ENCODE measurements at places on chromosomes 11 and 22. TPM values are rescaled to one million over a fixed set of nuclear protein-coding genes. Genes with fewer than 3 reads are reported as not detected.

- no peak for DNase-seq
These were observed 74.1 kb upstream of the CADM1 start for GRCh38 chr11:115578275-115578674.

GRCh38 chr11:61343792-61344745 is 11.0 kb downstream of the TKFC start:
- no peak for DNase-seq

The CLCF1 gene
- total RNA-seq = 0.82 TPM

The LMNTD2 gene
- total RNA-seq = 0.52 TPM

- DNase-seq = peak; percentile 85
These were observed 3.9 kb upstream of the SCN2B start for GRCh38 chr11:118180300-118180703.

DNA sequence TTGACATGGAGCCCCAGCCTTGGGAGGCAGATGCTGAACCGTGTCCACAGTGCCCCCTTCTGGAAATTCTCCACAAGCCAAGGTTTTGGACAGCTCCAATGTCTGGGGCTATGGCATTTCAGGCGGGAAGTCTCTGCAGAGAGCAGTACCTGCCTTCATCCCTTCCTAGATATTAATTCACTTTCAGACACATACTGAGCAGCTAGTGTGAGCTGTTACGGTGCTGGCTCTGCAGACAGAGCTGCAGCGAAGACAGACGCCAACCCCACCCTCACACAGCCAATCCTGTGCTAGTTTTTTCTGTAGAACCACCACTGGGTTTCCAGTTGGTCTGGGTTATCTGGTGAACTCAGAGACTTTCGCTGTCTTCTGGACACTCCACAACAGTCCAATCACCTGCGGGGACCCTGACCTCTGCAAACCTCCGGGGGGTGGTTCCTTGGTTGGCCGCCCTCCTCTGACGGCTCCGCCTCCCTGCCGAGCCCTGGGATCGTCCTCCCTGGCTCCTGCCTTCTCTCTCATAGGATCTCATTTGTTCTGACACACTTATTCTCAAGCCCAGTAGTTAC is 9.1 kb downstream of the LMF2 start:
- DNase-seq = no peak

- DNase-seq = no peak
These were observed 533.3 kb downstream of the OPCML start for GRCh38 chr11:132999031-132999430.

The OR5B21 gene
- not detected for total RNA-seq

The EXT2 gene
- total RNA-seq = 24.5 TPM

- no peak for DNase-seq
These were observed 6.7 kb downstream of the INCENP start for GRCh38 chr11:62130283-62131169.

- DNase-seq = no peak
These were observed 17.8 kb downstream of the PRR5L start for GRCh38 chr11:36313750-36314433.

GRCh38 chr11:20964985-20965384 is 295.6 kb downstream of the NELL1 start:
- no peak for DNase-seq

The MRGPRE gene
- 0.36 TPM for total RNA-seq

The CECR2 gene
- 3.1 TPM for total RNA-seq

DNA sequence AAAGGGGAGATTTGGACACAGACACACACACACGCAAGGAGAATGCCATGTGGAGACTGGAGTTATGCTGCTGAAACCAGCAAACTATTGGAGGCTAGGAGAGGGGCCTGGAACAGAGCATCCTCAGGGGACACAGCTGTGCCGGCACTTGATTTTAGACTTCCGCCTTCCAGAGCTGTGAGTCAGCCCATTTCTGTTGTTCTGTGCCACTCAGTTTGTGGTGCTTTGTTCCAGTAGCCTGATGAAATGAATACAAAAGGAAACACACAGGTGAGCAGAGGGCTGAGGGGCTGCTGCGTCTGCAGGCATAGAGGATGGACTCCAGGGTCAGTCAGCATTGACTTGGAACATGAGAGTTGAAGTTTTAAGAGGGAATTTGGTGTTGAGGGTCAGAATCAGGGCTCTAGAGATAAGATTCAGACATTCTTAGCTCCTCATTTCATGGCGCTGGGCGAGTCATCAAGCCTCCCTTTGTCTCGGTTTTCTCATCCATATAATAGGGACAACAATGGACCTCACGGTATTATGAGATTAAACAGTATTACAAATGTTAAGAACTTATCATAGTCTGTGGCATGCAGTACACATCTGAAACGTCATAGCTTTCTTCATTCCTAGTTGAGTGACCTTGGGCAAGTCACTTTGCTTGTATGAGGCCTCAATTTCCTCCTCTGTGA is 191.0 kb downstream of the MIAT start:
- DNase-seq = no peak

The GGTLC2 gene
- not detected for total RNA-seq

The MOGAT2 gene
- total RNA-seq = not detected

- DNase-seq = no peak
These were observed 19.6 kb upstream of the POU2AF2 start for GRCh38 chr11:111225881-111226280.

GRCh38 chr11:78338138-78338537 is 79.5 kb downstream of the GAB2 start:
- no peak for DNase-seq

The ART5 gene
- 1.4 TPM for total RNA-seq

The INPP5J gene
- 20.7 TPM for total RNA-seq

DNA sequence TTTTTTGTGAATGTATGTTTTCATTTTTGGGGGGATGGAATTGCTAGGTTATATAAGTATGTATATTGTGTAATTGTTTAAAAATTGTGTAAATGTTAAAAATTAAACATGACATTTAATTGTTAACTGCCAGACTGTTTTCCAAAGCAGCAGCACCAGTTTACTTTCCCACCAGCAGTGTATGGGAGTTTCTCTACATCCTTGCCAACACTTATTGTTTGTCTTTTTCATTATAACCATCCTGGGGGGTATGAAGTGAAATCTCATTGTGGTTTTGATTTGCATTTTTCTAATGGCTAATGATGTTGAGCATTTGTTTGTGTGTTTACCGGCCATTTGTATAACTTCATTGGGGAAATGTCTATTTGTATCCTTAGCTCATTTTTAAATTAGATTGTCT is 31.7 kb upstream of the RRAS2 start:
- no peak for DNase-seq

DNA sequence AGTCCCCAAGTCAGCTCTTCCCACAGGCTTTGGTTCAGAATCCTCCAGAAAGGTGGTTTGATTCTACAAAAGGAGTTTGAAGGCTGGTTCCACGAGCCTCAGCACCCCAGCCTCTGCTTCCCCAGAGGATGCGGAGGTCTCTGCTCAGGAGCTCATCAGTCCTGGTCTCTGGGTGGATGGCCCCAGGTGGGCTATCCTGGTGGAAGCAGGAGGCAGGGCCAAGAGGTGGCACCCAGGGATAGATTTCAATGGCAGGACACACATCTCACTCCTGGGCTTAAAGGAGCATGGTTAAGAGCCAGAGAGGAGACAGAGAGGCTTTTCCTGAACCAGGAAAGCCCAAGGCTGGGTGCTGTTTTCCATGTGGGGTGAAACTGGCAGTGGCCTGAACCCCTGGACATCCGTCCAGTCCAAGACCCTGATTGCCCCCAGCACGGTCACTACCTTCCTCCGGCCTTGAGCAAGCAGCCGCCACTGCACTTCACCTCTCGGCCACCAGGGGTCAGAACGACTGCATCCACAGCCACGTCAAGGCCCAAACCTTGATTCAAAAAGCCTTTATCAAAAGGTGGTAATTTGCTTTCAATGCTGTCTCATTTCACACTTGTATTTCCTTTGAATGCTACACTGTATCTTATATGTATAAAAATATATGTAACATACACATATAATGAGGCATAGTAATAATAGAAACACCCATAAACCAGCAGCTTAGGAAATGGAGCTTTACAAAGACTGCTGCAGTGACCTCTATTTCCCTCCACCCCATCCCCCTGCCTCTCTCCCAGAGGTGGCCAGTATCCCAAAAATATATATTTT is 19.3 kb upstream of the FXYD2 start:
- DNase-seq = peak; percentile 85

The MUC2 gene
- 0.03 TPM for total RNA-seq

The OR52A1 gene
- total RNA-seq = not detected

- DNase-seq = no peak
These were observed 1.7 kb downstream of the HPX start for GRCh38 chr11:6438979-6439571.

The TST gene
- total RNA-seq = 39.8 TPM

GRCh38 chr11:8285228-8285627 is 21.6 kb upstream of the LMO1 start:
- DNase-seq = no peak

The NRGN gene
- 5.0 TPM for total RNA-seq

- no peak for DNase-seq
These were observed 9.7 kb upstream of the BID start for GRCh38 chr22:17783773-17784480.

The CALCA gene
- not detected for total RNA-seq

DNA sequence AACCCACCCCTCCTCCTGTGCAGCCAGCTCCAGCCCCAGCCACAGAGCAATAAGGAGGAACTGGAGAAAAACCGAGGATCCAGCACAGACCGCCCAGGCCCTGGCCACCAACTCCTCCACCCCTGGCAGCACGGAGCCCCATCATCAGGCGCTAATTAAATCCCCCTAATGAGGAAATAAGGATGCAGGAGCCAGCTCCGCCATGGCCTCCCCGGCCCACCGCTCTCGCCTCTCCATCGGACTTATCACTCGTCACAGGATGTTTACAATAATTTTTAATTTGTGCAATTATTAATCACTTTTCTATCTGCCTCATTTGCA is 42.6 kb downstream of the BUD13 start:
- no peak for DNase-seq

The MS4A2 gene
- 0.41 TPM for total RNA-seq

The PANX3 gene
- total RNA-seq = not detected

DNA sequence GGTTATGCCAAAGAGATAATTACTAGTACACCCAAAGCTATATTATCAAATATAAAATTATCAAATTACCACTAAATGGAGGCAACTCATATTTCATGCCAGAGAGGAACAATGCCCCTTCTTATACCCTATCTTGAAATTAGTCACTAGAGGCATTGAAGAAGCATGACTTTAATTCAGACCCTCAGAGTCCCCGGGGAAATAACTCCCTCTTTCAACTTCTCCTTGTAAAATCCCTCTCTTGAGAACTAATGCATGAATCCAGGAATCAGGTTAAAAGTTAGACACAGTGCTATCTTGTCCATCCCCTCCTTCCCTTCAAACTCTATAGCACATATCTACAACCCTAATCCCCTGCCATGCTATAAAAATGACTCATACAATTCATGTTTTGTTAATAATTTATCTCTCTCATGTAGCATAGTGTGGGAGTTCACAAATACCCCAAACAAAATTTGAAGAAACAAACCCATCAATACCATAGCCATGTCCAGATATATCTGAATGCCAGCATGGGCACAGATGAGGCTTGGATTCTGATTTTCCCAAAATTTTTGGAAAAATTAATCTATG is 665.4 kb downstream of the KCNA4 start:
- DNase-seq = no peak

The OR4A16 gene
- total RNA-seq = not detected

DNA sequence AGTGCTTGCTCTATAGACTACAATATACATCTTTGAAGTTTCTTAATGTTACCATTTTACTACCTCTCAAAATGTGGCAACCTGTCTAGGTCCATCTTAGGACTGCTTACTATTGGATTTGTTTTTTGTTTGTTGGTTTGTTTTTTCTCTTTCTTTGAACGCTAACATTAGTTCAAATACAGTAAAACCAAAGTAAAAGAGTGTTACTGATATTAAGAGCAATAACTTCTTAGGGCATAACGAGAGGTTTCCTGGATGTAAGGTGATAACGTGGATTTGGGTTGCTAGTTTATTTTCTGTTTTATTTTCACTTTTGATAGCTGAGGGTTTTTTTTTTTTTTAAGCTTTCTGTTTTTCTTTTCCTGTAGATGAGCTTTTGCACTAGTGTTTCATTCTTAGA is 43.6 kb downstream of the TMEM135 start:
- no peak for DNase-seq

DNA sequence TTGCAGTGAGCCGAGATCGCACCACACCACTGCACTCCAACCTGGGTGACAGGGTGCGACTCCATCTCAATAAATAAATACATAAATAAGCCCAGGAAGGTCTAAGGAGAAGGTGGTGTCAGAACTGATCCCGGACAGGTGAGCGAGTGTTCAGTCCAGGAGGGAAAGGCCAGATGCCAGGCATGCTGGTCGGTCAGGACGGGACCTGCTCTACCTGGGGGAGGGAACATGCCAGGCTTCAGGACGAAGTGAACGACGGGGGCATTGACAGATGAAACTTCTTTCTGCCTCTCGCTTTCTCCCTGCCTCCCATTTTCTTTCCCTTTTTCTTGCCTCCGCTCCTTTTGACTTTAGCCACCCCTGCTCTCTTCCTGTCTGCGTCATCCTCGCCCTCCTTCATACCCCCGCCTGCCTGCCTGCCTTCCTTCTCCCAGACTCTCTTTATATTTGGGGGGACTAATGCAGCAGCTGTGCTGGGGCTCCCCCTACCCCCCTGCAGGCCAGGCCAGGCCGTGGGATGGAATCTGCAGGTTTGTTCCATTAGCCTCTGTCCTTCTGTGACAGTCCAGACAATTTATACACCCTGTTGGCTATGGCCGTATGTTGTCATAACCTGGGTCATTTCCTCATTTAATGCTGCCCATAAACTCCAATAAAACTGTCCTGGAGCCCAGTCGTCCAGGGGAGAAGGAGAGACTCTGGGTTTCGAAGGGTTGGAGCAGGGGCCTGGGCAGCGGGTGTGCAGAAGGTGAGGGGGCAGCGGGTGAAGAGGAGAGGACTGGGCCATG is 209.2 kb upstream of the TBCEL start:
- no peak for DNase-seq

The SCO2 gene
- not detected for total RNA-seq

- DNase-seq = no peak
These were observed 55.2 kb downstream of the SC5D start for GRCh38 chr11:121347813-121348212.

- no peak for DNase-seq
These were observed 1.7 kb downstream of the CSDC2 start for GRCh38 chr22:41562461-41562860.

GRCh38 chr11:88105526-88105925 is 69.7 kb downstream of the RAB38 start:
- no peak for DNase-seq

DNA sequence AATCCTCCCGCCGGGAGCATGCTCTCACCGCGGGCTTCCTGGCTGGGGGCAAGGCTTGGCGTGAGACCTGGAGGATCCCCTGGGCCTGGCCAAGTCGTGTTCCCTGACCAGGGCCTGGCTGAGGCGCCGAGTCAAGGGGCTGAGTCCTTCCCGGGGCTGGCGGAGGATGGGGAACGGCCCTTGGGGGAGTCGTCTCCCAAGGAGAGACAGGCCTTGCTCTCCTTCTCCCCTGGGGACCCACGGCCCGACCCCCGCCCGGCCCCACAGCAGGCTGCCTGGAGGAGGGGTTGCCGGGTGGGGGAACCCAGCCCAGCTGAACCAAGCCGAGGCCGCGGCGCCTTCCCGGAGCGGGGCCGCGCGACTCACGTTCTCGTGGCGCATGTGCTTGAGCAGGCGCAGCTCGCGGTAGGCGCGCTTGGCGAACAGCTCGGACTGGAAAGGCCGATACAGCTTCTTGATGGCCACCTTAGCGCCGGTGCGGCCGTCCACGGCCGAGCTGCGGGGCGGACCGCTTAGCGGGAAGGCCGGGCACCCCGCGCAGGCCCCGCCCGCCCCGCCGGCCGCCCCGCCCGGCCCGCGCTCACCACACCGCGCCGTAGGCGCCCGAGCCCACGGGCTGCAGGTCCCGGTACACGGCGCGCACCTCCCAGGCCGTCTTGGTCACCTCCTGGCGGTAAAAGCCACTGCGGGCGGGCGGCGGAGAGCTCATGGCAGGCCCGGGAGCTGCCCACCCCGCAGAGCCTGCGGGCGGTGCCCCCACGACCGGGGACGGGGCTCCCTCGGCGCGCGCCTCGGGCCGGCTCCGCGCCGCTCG is 475 bp downstream of the MAPK12 start:
- DNase-seq = no peak

All from left ventricle myocardium inferior (tissue), 1 donor.